Activated CD4-positive, alpha-beta T cell treated with anti-CD3 and anti-CD28 coated beads for 36 hours (primary cell): ENCODE measurements at places on chromosomes 11 and 22.

GRCh38 chr11:62103986-62104385 is 19.8 kb upstream of the INCENP start:
- DNase-seq = no peak

- no peak for DNase-seq
Measured at GRCh38 chr22:48320683-48321451, 1506.8 kb downstream of the BRD1 start.

DNA sequence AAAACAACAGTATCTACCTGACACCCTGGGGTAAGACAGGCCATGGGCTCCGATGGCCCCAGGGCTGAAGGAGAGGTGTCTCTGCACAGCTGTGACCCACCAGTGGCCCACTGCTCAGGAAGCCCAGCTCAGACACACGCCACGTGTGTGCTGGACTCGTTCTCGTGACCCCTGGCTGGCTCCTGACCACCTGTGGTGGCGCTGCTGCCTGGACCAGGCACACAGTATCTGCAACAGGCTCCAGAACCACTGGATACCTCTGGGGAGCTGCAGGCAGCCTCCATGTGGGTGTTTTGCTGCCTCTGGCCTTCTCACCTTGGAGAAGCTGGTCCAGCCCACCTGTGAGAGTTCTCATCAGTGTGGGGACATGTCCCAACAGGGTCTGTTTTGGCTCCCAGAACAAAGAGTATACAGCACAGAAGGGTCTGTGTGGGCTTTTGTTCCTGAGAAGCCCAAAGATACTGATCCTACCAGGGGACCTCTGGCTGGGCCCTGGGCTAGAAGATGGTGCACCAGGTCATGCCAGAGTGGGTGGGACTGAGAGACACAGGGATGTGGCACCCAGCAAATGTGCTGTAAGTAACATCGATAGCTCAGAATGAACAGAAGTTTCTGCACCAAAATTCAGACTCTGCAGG is 21.7 kb upstream of the SERPIND1 start:
- no peak for DNase-seq

- no peak for DNase-seq
Measured at GRCh38 chr22:29011240-29012100, 50.2 kb downstream of the C22orf31 start.

DNA sequence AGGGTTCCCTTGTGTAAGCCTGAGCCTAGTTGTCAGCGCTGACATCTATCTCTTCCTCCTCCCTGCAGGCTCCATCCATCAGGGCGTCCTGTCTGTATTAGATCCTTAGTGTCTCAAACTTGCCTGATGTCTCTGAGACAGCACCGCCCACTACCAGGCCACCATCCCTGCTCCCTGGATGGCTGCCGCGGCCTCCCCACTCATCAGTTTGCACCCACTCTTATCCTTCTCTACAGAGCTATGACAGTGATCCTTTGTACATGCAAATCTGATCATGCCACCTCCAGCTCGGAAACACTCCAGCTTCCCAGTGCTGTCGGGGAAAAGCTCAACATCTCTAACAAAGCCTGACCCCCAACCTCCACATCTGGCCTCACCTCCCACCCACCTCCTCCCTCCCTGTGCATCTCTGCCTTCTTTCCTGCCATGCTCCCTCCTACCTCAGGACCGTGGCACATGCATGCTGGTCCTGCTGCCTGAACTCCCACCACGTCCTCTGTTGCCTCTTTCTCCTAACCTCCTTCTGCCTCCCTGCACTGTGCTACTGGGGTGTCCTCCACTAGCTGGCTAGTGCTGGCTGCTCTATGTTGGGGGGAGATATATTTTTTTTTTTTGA is 61.6 kb upstream of the EIF3D start:
- DNase-seq = no peak

- no peak for DNase-seq
Measured at GRCh38 chr11:42036201-42036600, 576.7 kb upstream of the LRRC4C start.

- DNase-seq = no peak
Measured at GRCh38 chr11:20042045-20042639, 118.1 kb downstream of the DBX1 start.

DNA sequence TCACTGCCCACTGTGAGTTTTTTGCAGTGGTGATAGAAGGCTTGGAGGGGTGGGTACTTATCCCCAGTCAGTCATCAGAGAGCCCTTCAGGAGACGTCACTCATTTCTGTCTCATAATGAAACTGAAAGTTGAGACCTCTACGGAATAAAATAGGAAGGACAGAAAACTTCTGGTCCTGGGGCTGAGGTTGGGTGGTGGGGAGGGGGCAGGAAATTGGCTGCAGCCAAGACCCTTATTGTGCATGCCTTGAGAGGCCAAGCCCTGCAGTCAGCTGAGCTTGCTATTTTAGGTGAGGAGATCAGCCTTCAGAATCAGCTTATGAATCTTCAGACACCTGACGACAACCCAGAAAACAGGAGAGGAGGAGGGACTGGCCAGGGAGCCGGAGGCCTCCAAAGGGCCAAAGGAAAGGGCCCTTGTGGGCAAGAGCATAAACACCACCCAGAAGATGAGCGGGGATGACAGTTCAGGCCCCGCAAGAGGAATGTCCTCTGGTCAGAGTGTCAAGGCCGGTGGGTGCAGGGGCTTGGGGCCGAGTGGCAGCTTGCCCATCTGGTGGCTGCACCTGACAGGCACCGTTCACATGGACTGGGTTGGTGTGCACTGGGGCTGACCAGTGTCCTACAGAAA is 17.9 kb upstream of the ADA2 start:
- DNase-seq = peak; percentile 35

DNA sequence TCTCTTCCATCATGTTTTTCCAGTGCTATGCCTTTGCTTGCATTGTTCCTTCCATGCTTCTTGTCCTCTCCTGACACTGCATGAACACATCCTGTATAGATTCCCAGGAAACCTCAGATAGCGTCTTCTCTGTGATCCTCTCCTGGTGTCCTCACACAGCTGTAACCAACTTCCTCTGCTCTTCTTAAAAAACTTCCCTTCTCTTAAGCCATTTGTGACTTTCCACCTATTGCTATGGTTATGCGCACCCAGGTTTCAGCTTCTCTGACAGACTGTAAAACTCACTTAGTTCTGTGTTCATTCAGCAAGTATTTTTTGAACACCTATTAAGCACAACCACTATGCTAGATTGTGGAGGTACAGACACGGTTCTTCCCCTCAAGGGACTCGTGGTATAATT is 5.1 kb upstream of the APLP2 start:
- DNase-seq = no peak

DNA sequence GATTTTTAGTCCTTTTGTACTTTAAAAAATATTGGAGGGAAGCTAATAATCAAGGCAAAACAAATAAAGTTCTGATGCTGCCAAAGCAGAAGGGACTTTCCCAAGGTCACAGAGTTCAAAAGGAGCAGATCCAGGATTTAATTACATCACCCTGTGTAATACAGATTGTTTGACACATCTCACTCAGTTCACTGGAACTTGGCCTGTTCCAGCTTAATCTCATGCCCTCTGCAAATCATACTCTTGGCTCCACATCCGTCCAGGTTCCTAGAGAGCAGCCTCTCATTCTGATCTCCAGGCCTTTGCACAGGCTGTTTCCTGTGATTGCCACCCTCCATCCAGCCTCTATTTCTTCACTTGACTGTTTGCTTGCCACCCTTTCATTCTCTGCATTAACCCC is 151.7 kb downstream of the SPON1 start:
- no peak for DNase-seq

- DNase-seq = no peak
Measured at GRCh38 chr11:130023204-130023603, 20.6 kb upstream of the PRDM10 start.

DNA sequence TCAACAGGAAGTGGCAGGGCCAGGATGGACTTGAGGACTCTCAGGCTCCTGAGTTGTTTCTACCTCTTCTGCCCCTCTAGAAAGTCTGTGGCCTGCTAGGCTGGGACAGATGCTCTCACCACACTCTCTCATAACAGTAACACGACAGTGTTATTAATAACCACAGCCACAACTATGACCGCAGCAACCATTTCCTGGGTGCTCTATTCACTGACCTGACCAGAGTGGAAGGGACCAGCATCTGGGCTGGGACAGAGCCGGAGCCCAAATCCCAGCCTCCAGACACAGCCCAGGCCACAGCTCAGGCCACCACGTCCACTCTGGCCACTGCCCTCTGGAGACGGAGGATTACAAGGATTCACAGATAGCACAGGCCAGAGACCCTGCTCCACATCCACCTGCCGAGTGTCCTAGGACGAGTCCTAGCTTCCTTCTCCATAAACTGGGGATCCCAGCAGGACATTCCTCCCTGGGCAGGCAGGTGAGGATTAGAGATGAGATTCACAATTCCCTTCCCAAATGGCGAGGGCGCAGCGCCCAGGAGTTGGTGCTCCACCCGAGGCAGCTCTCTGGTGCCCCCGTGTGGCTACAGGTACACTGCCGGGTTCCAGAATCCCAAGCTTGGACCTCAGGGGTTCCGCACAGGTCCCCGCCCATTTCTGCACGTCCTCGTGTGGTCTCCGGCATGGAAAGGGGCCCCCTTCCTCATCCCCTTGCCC is 7.1 kb downstream of the PNPLA5 start:
- peak; percentile 77 for DNase-seq

DNA sequence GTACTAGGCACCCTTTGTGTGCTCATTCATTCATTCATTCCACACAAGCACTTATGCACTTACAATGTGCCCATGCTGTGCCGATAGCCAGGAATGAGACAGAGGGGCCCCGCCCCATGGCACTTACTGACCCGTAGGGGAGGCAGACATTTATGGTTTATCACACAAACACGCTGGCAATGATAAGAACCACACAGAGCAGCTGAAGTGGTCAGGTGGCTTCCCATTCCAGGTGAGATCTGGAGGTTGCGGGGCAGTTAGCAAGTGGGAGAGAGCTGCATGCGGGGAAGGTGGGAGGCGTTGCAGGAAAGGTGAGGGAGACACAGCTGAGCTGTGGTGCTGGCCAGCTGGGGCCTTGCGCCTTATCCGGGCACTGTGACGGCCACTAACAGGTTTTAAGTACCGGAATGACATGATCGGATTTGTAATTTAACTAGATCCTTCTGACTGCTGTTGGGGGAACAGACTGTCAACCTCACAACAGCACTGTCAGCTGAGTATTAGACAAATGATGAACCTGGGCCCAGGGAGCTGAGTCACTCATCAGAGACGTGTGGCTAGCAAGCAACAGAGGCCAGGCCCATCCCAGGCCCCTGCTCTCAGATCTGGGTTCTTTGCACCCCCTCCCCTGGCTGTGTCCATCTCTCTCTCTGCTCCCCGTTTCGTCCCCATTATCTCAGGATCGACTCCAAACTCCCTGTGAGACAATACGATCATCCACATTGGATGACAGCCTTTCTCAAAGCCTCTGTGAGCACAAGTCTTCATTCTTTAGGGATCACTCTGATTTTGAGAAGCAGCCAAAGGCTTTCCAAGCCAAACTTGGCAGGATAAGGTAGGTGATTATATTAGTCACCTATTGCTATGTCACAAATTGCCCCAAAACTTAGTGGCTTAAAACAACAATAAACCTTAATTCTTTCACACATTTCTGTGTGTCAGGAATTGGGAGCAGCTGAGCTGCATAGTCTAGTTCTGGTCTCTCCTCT is 28.4 kb downstream of the RASD2 start:
- no peak for DNase-seq

DNA sequence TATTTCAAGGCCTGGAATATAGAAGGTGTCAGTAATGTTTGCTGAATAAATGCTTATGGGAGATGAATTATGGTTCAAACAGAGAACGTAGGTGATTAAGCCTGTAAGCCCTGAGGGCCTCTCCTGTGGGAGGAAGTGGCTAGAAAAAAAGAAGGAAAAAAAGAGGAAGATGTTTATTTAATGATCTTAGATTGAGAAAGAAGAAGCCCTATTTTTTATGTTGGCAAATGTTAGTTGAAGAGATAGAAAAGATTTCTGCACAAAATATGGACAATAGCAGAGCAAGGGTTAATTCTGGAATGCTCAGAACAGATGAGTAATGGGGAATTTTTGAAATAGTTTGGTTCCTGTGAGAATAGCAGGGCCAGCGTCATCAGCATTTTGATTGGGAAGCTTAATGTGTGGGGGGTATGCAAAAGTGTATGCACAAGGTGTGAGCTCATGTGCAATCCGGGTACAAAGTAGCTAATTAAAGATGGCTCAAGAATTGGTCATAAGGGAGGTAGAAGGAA is 95.7 kb downstream of the TEAD1 start:
- DNase-seq = no peak

DNA sequence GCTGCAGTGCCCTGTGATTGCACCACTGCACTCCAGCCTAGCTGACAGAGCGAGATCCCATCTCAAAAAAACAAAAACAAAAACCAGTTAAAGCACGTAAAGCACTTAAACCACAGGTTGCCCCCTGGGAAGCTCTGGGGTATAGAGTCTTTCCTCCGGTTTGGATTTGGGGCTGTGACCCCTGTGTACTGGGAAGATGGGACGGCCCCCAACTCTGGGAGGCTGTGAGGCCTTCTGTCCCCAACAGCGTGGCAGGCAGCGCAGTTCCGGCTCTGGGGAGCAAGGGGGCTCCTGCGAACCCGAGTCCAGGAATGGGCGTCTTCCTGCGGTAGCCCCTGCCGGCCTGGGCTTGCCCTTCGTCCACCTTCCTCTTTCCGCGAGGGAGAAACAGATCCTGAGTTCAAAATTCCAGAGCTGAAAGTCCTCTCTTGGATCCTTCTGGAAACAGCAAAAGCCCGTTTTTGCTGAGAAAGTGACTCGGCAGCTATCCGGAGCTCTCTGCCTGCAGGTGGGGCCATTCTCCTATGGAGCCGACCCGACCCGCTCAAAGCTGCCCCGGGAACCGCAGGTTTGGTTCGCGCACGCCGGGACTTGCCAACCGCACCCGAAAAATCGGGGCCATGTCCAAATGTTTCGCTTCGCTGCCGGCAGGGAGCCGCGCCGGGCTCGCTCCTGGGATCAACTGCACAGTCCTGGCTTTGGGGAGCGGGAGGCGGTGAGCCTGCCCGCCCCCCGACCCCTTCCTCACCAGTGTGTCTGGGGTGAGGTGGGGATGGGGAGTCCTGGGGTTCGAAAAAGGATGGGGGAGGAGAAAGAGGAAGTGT is 36.3 kb upstream of the POLA2 start:
- DNase-seq = peak; percentile 81

DNA sequence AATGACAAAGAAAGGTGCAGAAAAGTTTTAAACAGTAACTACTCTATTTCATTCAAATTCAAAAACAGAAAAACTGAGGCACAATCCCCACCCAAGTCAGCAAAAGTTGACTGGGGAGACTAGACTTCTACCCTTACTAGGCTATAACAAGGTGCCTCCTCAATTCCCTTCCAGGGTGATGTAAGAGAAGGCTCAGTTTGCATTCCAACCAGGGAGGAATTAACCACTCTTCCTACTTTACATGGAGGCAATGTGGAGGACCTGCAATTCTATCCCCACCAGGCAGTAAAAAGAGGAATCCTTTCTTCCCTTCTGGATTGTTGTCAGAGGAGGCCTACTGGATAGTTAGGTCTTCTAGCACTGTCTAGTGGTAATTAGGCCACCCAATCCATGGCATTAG is 26.1 kb downstream of the TYR start:
- DNase-seq = no peak

- DNase-seq = peak; percentile 3
Measured at GRCh38 chr11:26286472-26287066, 45.4 kb upstream of the ANO3 start.
